ENCODE measurements at places on chromosomes 7 and 10. TPM values are rescaled to one million over a fixed set of nuclear protein-coding genes. Genes with fewer than 3 reads are reported as not detected.

The PRTFDC1 gene
- total RNA-seq, result 10.9 TPM

The SPAM1 gene
- not detected for total RNA-seq

The SPDYE5 gene
- not detected for total RNA-seq

The TRIM56 gene
- total RNA-seq, result 11.1 TPM

The SFTPA1 gene
- total RNA-seq, result not detected

The RARRES2 gene
- not detected for total RNA-seq

The LRGUK gene
- 0.33 TPM for total RNA-seq

The LIPN gene
- total RNA-seq, result not detected

The GHITM gene
- total RNA-seq, result 149 TPM

The PILRA gene
- total RNA-seq, result 0.38 TPM

The SRRM3 gene
- 0.67 TPM for total RNA-seq

The AGBL3 gene
- 1.9 TPM for total RNA-seq

The ANKRD1 gene
- 528 TPM for total RNA-seq

The CYP2C19 gene
- not detected for total RNA-seq

The ODAD2 gene
- total RNA-seq, result 0.98 TPM

The CYP3A4 gene
- not detected for total RNA-seq

The TRPV5 gene
- total RNA-seq, result 0.10 TPM

The NXPH1 gene
- not detected for total RNA-seq

The PRSS58 gene
- total RNA-seq, result not detected

The OIT3 gene
- total RNA-seq, result 0.19 TPM

The CNNM1 gene
- 0.10 TPM for total RNA-seq

The UCN3 gene
- not detected for total RNA-seq

The DNA2 gene
- 5.9 TPM for total RNA-seq

The INA gene
- total RNA-seq, result 0.33 TPM

The COBL gene
- total RNA-seq, result not detected

The TPK1 gene
- 13.1 TPM for total RNA-seq

The PLAC9 gene
- total RNA-seq, result 2.3 TPM

The OPN1SW gene
- not detected for total RNA-seq

Measured in vein endothelial cell (primary cell).